ENCODE measurements at places on chromosomes 5 and 9.

- DNase-seq = no peak
These were observed 51.4 kb upstream of the SLC2A8 start for GRCh38 chr9:127345566-127345965.

DNA sequence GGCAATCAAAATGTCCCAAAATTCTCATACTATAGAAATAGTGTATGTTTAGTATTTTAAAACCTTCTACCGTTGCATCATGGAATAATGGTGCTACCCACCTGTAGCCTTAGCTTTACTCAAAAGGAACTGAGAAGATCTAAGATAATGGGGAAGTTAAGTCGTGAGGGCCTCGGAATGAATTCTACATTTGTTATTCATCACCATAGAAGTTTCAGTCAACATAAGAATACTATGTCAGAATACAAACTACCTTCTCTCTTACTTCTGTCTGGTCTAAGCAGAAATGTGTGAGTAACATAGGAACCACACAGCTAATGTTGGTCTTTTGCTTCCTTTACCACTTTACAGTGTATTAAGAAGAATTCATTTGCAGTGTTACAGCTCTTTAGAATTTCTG, 43.2 kb downstream of the RFK start:
- DNase-seq = no peak

DNA sequence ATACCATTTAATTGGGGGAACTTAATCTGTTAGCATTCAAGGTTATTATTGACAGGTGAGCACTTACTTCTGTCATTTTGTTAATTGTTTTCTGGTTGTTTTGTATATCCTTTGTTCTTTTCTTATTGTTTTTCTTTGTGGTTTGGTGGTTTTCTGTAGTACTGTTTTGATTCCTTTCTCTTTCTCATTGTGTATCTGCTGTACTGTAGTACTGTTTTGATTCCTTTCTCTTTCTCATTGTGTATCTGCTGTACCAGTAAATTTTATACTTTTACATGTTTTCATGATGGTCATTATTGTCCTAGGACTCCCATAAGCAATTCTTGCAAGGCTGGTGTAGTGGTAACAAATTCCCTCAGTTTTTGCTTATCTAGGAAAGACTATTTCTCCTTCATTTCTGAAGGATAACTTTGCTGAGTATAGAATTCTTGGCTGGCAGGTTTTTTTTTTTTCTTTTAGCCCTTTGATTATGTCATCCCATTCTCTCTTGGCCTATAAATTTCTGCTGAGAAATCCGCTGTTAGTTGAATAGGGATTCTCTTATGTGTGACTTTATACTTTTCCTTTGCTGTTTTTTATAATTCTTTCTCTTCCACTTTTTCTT, 24.1 kb upstream of the CACNA1B start:
- DNase-seq = no peak

GRCh38 chr9:650362-650761, 191.1 kb upstream of the DMRT1 start:
- DNase-seq = no peak

DNA sequence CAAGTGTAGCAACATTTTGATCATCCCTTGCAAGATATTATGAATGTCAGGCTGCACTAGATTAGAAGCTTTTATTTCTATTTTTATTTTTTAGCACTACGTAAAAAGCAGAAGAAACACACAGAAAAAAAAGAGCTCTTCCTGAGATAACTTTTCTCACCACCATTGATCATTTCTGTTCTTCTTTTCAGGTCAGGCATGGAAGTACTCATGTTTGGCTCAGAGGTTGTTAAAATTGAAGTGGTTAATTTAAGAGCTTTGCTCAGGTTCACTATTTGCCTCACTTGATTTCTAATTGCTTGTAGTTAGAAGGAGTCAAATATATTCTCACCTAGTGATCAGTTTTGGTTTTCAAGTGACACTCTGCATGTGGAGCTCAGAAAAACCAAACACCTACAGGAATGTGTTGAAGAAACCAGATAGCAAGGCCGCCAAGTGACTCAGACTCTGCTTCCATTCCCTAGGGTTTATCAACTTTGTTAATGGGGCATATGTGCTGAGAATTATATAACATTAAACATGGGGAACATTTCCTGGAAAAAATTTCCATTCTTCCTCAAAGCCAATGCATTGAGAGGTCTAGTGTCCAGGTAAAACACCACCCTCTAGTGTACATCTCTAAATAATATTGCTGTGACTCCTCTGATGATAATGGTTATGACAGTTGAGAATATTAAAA, 679.8 kb downstream of the CETN3 start:
- no peak for DNase-seq

GRCh38 chr5:68464424-68464823, 248.9 kb downstream of the PIK3R1 start:
- peak; percentile 27 for DNase-seq

DNA sequence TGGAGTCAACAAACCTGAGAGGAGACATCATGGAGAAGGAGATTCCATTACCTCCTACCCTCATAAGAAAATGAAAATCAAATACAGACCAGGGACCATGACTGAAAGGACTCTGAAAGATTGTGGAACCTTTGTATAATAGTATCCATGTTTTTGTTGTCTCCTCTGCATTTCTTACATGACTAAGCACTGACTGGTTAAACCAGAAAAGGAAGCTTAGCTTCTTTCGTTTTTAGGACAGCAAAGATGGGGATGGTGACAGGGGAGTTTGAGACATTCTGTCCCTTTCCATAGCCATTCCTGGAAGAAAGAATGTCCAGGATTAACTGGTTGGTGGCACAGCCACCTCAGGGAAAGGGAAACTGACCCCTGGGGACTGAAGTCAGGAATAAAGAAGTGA, 22.2 kb downstream of the ITGA1 start:
- DNase-seq = no peak

Measured in activated gamma-delta T cell treated with Interleukin-2 at 50 U/mL for 16 hours (primary cell).